NCI-H524 treated with DMSO at 0.1 percent for 48 hours (cell line): ENCODE measurements at places on chromosomes 6 and 20.

DNA sequence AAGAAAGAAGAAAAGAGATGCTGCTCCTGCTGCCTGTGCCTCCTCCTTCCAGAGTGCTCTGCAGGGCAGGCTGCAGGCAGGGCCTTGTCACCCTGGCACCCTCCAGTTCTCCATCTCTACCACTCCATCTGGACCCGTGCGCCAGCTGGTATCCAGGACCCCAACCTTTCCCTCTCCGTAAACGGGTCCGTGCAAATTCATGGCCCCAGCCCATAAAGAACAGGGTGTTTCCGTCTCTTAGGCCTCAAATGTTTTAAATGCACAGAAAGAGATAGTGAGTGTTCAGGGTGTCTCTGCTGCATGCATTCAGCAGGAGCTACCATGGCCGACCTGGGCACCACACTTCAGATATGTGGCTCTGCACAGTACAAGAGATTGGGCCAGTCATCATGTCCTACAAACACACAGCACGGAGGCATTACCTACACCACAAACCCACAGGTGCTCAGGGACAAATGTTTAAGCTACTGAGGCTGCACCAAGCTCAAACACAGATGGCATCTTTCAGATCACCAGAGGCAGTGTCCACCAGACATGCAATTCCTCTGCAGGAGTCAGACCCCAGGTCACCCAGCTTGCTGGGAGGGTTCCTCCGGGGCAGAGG lies 258.1 kb downstream of the DLL1 start:
- no peak for DNase-seq

DNA sequence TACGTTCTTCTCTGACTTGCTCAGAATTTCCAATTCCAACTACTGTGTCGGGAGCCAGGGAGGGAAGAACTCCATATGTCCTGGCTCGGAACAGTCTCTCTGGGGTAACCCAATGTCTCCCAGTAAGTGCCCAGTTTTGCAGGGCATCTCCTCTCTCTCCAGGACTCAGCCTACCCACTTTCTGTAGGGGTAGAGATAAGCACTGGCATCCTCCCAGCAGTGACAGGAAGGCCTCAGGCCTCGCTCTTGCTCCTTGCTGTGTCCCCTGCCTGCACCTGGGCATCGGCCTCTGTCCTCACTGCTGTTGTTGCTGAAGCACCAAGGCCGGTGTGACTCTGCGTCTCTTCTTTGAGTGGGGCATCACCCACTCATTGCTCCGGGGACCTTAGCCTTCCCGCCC lies 388.9 kb upstream of the JARID2 start:
- no peak for DNase-seq

- no peak for DNase-seq
Measured at GRCh38 chr6:40194447-40195170, 260.3 kb upstream of the MOCS1 start.

GRCh38 chr6:7424967-7425807 lies 35.6 kb downstream of the RIOK1 start:
- no peak for DNase-seq

- no peak for DNase-seq
Measured at GRCh38 chr6:132843316-132844035, 29.1 kb downstream of the RPS12 start.

- peak; percentile 6 for DNase-seq
Measured at GRCh38 chr20:41086402-41087324, 50.7 kb upstream of the PLCG1 start.

- no peak for DNase-seq
Measured at GRCh38 chr6:39195792-39196385, 33.4 kb downstream of the KCNK5 start.

GRCh38 chr6:165676435-165677068 lies 13.5 kb upstream of the PDE10A start:
- no peak for DNase-seq

GRCh38 chr20:37411408-37412219 lies 65.7 kb downstream of the SRC start:
- DNase-seq, result no peak

DNA sequence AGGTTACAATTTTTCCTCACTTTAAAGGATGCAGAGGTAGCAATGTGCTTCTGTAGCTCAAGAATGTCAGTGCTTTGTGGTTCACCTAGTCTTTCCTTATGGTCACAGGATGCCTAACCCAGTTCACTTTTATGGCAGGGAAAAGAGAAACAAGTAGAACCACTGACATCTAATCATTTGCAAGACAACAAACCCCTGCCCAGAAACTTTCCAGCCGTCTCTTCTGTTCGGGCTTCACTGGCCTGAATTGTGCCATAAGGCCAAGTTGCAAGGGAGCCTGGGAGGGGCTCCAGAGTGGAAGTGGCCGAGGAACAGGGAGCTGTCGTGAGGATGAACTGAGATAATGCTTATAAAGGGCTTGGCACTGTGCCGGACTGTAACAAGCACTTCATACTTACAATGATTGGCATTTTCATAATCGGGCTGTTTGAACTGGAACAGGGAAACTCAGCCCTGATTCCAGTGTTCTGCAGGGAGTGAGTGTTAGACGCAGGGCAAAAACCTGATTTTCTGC lies 212.6 kb downstream of the BCAS1 start:
- peak; percentile 84 for DNase-seq

DNA sequence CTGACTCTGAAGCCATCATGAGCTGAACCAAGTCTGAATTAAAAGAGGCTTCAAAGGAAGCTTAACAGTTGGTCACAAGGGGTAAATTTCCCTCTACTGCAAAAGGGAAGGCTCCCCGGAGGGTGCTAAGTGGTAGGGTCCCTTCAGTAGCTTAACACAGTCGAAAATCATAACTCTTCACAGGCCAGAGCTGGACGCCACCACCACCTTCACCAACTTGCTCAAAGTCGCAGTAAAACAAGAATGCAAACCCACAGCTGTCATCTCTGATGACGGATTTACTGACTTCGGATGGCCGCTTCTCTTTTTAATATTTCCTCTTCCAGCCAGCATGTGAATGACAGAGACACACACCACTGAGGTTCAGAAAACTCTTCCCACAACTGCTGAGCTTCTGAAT lies 144.7 kb upstream of the FBXL4 start:
- no peak for DNase-seq

GRCh38 chr6:135890876-135891275 lies 39.4 kb downstream of the PDE7B start:
- DNase-seq, result peak; percentile 50

DNA sequence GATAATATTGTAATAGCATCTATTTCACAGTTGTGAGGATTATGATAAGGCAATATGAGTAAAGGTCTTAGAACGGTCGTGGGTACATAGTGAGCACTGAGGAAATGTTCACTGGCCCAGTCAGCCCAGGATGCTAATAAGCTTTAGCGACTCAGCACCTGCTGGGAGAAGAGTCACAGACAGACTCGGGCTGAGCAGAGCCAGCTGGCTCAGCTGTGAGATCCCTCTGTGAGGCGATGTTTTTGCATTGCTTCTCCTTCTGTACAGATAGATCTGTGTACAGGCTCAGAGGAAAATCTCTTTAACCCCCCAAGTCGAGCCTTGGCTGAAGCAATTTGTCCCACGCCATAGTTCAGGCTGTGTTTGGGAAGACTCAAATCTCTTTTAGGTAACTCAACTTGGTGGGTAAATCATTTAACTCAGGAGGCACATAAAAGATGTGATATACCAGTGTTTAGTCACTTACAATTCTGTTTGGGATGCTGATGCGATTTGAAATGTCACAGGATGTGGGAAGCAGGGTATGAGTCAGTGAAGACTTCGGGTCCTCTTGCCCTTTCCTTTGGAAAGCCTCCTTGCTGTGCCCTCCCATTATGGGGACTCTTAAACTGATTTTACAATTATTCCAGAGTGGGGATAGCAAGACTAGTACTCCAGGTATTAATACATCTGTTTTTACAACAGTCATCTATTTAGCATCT lies 53.1 kb downstream of the PHACTR1 start:
- DNase-seq, result peak; percentile 43

GRCh38 chr20:12966468-12967085 lies 42.2 kb upstream of the SPTLC3 start:
- peak; percentile 10 for DNase-seq

GRCh38 chr6:133225560-133225959 lies 15.6 kb upstream of the EYA4 start:
- DNase-seq, result no peak

GRCh38 chr6:158867381-158868121 lies 48.4 kb upstream of the EZR start:
- no peak for DNase-seq

- no peak for DNase-seq
Measured at GRCh38 chr6:34638834-34639736, 57.5 kb downstream of the ILRUN start.

GRCh38 chr6:99613705-99614429 lies 7.2 kb downstream of the PRDM13 start:
- no peak for DNase-seq

DNA sequence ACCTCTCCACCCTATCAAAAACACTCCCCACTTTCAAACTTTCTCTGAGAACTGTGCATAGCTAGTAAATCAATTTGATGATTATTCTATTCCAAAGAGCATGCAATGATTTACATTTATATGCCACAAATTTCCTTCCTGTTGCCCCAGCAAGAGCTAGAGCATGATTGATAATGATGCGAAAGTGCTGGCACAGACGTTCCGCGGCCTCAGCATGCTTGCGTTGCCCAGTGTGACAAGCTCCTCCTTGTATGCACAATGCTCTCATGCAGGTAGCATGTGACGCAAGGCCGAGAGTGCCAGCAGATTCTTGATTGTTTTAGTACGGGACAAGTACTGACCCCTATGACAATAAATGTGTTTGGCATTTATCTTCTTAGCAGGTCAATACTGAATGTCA lies 696.3 kb upstream of the SLC35B3 start:
- DNase-seq, result no peak

DNA sequence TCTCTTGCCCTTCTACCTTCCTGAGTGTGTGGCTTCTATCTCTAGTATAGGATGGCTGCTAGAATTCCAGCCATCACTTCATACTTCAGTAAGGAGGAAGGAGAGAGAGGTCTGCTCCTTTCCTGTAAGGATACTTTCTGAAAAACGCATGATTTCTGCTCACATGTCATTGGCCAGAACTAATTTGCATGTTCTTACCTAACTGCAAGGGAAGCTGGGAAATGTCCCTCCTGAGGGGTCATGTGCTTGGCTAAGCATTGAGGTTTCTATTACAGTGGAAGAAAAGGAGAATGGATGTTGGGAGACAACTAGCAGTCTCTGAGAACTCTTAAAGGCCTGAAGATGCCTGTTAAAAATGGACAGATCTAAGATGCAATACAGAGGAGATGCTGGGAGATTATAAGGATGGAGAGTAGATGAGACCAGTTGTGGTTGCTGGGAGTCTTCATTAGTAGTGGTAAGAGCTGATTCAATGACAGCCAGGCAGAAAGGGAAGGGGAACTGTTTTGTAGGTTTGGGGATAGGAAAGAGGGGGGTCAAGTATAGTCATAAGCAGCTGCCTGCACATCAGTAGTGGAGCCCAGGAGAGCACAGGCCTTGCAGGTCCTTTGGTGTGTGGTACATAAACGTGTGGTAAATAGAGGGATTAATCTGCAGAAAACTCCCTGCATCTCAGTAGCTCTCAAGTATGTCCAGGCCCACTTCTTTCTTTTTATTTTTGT lies 20.2 kb downstream of the CDS2 start:
- DNase-seq, result no peak

DNA sequence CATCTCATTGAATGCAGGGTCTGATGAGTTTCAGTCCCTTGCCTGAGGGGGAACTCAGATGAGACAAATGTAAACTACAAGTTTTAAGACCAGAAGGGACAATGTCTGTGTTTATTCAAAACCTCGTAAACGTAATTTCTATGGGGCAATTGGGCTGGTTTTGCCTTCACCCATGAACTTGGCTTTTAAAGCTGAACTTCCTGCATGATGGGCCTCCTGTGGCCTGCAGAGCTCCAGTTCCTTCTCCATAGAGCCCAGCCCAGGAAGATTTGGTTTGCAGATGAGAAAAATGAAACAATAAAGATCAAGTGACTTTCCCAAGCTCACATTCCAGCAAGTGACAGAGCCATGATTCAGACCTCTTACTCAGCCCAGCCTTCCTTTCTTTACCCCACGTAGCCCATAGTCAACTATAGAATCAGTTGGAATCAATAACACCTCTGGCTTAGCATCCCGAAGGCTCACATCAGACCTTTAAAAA lies 612.3 kb downstream of the UTRN start:
- no peak for DNase-seq

DNA sequence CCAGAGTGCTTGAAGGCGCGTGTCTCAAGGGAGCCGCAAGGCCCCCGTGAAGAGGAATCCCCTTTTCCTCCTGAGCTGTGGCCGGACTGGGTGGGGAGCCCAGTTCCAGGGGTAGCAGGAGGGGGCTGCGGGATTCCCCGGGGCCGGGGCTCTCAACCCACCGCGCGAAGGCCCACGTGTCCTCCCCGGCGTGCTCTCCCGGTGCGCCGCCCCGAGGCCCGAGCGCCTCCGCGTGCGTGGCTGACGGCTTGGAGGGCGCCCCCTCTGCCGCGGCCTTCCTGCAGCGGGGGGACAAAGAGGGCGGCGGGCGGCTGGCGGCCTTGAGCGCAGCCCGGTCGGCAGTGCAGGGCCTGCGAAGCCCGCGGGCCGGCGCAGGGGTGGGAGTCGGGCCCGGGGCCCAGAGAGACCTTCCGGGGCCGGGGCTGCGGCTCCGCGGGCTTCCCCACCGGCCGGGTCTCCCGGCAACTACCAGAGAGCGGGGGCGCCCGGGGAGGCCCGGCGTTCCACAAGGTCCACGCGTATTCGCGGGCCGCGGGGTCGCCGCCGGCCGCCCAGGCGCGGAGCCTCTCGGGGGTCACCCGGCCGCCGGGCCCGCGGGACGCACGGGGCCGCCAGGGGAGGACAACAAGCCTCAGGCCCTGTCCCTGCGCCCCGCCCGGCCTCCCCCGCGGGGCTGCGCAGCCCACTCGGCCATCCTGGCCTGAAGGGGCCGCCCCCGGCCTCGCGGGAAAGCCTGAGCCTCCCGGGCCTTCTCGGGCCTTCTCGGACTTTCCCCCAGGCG lies at the start of gene FAM217A:
FAM217A (minus strand) TSS at position 447 of the 781 bp plus-strand sequence. CDS start 1,723 bp downstream, outside the sequence.
- no peak for DNase-seq

DNA sequence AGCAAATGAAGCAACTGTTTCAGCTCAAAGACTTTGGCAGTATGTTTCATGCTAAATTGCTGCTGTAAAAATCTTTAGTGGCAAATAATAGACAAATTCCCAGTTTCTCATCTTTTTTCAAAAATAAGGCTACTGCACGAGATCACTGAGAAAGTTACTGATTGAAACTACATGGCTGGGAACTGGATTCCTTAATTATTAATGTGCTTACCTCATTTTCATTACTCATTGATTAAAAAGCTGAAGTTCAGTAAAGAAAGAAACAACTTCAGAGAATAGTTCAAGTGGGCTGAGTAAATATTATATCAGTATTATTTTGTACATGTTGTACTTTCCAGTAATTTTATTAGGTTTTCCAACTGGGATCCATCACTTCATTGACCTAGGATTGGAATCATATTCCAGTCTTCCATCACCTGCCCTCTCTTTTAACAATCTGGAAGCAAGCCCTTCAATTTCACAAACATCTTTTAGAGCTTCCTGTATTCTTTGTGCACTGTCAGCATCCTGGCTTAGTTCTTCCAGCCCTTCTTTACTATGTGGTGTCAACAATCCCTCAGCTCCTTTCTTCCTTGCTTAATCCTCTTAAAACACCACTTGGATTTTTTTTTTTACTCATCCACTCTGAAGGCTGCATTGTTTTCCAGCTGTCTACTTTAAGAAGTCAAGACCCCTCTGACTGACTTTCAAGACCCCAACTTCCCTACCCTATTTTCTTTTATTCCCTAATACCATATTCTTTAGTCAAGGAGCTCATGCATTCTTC lies 4.3 kb downstream of the MEI4 start:
- DNase-seq, result no peak

GRCh38 chr6:127938701-127939100 lies 37.8 kb upstream of the THEMIS start:
- DNase-seq, result no peak
